ENCODE measurements at places on chromosomes 3 and 15.
A peak's percentile ranks its signal among the peaks of the same experiment; 100 is the strongest.

DNA sequence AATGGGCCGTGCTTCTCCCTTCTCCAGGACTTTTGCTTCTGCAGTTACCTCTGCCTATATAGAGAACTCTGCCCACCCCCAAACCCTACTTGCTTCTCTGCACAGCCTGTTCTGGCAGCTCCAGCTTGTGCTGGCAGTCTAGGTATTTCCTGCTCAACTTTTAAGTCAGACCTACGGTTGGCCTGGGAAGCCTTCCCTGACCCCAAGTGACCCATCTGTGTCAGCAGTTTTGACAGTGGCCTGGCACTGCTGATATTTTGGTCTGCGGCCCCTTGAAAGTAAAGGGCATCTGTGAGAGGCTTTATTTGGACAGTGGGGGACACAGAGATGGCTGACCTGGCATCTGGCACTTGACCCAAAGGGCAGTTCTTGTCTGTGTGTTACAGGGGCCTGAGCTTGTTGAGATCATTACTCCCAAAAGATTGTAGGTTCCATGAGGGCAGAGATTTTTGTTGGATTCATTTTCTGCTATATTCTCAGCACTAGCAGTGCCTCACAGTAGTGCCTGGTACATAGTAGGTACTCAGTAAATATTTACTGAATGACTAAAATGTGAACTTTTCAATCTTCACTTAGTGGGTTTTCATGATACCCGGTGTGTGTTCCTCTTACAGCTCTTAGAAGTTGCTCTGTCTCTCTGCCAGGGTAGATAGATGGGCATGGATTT, 55.2 kb upstream of the TRAK1 start:
- no peak for DNase-seq

- peak; percentile 83 for DNase-seq
Measured at GRCh38 chr3:54960701-54961100, 32.8 kb upstream of the LRTM1 start.

GRCh38 chr15:25188551-25189101, 233.8 kb downstream of the SNRPN start:
- DNase-seq: no peak

GRCh38 chr3:172106037-172106954, 66.9 kb downstream of the FNDC3B start:
- no peak for DNase-seq

GRCh38 chr3:195032106-195032759, 238.7 kb downstream of the XXYLT1 start:
- no peak for DNase-seq

DNA sequence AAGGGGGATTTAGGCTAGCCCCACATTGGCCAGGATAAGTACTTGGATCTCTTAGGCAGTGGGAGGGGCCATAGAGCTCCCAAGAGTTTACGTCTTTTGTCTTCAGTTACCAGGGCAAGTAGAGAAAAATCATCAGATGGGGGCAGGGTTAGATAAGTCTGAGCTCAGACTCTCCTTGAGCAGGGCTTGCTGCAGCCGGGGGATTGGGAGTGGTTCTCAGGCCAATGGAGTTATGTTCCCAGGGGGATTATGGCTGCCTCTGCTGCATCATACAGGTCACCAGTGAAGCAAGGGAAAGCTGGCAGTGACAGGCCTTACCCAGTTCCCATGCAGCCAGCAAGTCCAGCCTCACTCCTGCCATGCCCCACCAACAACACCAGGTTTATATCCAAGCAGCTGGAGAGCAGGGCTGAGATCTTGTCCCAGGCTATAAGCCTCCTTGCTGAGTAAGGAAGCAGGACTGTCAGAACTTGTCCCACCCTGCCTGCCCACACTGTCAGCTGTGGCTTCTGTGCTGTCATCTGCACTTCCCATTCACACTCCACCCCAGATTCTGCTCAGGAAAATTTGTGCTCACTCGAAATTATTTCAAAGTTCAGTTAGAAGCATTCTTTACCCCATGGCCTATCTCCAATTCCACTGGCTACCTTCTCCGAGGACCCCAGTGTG, 215.3 kb downstream of the FAM43A start:
- DNase-seq: no peak
